Spleen (tissue), 13 donors: ENCODE measurements at places on chromosomes 12 and 14.
A peak's percentile ranks its signal among the peaks of the same experiment; 100 is the strongest.

- no peaks in the 10 kb centered on the region for H3K27me3 ChIP-seq
- H3K27ac ChIP-seq, result peak overlapping the region; percentile 26
- peaks cover 16% of the 10 kb centered on the region for H3K4me1 ChIP-seq
- no peak for DNase-seq
These were observed 39.8 kb downstream of the SAMD4A start for GRCh38 chr14:54606631-54607133.

DNA sequence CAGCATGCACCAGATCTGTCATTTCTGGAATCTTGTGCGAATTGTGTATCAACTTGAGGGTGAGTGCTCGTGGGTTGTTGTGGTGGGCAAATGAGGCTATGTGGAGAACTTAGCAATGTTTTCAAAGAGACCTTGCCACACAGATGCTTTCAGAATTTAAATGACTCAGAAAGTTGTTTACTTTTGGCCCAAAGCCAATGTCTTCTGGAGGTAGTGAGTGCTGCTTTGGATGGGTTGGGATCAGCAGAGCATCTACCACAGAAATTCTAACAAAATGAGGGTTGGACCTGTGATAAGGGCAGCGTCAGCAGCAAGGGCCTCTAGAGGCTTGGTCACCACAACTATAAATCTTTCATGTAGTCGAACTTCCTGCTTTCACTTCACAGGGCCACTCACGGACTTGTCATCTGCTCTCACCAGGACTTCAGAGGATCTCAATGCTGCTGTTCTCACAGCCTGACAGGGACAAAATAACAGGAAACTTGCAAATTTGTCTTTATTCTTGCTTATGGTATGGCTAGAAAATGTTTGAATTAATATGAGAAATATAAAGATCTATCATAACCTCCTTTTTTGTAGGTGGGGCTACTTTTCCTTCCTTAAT, 111.4 kb downstream of the DACT1 start:
- no peak for DNase-seq
- no peaks in the 10 kb centered on the region for H3K27me3 ChIP-seq
- no peaks in the 10 kb centered on the region for H3K4me1 ChIP-seq
- H3K27ac ChIP-seq, result no peak overlapping the region

GRCh38 chr12:100348657-100349454, 8.0 kb upstream of the SLC17A8 start:
- no peaks in the 10 kb centered on the region for H3K4me1 ChIP-seq
- H3K27ac ChIP-seq, result no peak overlapping the region
- no peaks in the 10 kb centered on the region for H3K36me3 ChIP-seq
- H3K27me3 ChIP-seq, result no peaks in the 10 kb centered on the region

- H3K4me1 ChIP-seq, result no peaks in the 10 kb centered on the region
- H3K27me3 ChIP-seq, result no peaks in the 10 kb centered on the region
- H3K4me3 ChIP-seq, result no peak overlapping the region
- no peak for DNase-seq
- H3K27ac ChIP-seq, result no peak overlapping the region
These were observed 202.9 kb upstream of the ATXN7L3B start for GRCh38 chr12:74334780-74335179.

- peak overlapping the region; percentile 58 for H3K27ac ChIP-seq
- H3K4me3 ChIP-seq, result peak overlapping the region; percentile 24
- H3K4me1 ChIP-seq, result peaks cover 88% of the 10 kb centered on the region
- H3K27me3 ChIP-seq, result no peaks in the 10 kb centered on the region
- DNase-seq, result no peak
These were observed 3.1 kb downstream of the MAP3K12 start for GRCh38 chr12:53495903-53496751.

- no peaks in the 10 kb centered on the region for H3K36me3 ChIP-seq
- H3K27ac ChIP-seq, result no peak overlapping the region
- no peak for DNase-seq
- no peaks in the 10 kb centered on the region for H3K27me3 ChIP-seq
- H3K4me1 ChIP-seq, result no peaks in the 10 kb centered on the region
These were observed 333.7 kb downstream of the DAD1 start for GRCh38 chr14:22255017-22255950.

GRCh38 chr12:24360461-24360860, 411.0 kb upstream of the SOX5 start:
- no peak for DNase-seq
- no peaks in the 10 kb centered on the region for H3K4me1 ChIP-seq
- no peaks in the 10 kb centered on the region for H3K27me3 ChIP-seq

DNA sequence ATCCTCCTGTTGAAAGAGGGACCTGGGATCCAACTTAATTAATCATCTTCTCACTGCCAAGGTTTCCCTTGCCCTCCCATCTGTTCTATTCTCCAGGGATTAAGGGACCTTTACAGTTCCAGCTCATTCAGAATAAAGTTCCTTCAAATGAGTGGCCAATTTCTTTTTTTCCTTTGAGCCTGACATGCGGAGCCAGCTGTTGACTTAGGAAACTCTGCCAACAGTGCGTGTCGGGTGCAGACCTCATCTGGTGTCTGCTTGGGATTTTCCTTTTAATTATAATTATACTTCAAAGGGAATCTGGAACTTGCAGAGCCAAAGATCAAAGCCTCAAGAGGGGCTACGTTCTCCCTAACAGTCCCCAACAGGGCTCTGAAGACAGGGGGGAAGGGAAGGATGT, 64.8 kb downstream of the CCDC60 start:
- DNase-seq, result no peak
- no peaks in the 10 kb centered on the region for H3K36me3 ChIP-seq
- no peak overlapping the region for H3K4me3 ChIP-seq
- no peak overlapping the region for H3K27ac ChIP-seq
- no peaks in the 10 kb centered on the region for H3K4me1 ChIP-seq

- H3K36me3 ChIP-seq, result no peaks in the 10 kb centered on the region
These were observed 23.4 kb downstream of the ALDH1L2 start for GRCh38 chr12:105060715-105061378.

GRCh38 chr14:82394916-82395315, 861.3 kb upstream of the SEL1L start:
- no peak overlapping the region for H3K27ac ChIP-seq
- H3K4me1 ChIP-seq, result no peaks in the 10 kb centered on the region
- no peak overlapping the region for H3K4me3 ChIP-seq
- no peak for DNase-seq

GRCh38 chr14:35281341-35281740, 10.8 kb upstream of the PSMA6 start:
- no peak for DNase-seq
- H3K4me3 ChIP-seq, result no peak overlapping the region
- peaks cover 17% of the 10 kb centered on the region for H3K36me3 ChIP-seq
- H3K4me1 ChIP-seq, result peaks cover 27% of the 10 kb centered on the region
- no peak overlapping the region for H3K27ac ChIP-seq

GRCh38 chr12:15404485-15404884, 82.2 kb downstream of the PTPRO start:
- H3K27me3 ChIP-seq, result no peaks in the 10 kb centered on the region
- no peak overlapping the region for H3K4me3 ChIP-seq
- no peak for DNase-seq
- no peaks in the 10 kb centered on the region for H3K4me1 ChIP-seq
- no peaks in the 10 kb centered on the region for H3K36me3 ChIP-seq

DNA sequence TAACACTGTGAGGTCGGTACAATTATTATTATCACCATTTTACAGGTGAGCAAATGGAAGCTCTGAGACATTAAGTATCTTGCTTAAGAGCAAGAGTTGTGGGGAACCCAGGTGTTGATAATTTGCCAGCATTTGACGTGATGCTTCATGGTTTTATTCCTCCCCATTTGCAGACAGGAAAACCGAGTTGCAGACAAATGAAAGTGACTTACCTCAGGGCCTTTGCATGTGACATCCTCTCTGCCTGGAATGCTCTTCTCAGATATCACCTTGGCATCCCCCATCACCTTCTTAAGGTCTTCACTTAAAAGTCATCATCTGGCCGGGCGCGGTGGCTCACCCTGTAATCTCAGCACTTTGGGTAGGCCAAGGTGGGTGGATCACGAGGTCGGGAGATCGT, 21.0 kb upstream of the P2RX7 start:
- H3K27ac ChIP-seq, result no peak overlapping the region
- DNase-seq, result no peak
- H3K4me3 ChIP-seq, result no peak overlapping the region
- H3K36me3 ChIP-seq, result no peaks in the 10 kb centered on the region
- peaks cover 7% of the 10 kb centered on the region for H3K4me1 ChIP-seq

DNA sequence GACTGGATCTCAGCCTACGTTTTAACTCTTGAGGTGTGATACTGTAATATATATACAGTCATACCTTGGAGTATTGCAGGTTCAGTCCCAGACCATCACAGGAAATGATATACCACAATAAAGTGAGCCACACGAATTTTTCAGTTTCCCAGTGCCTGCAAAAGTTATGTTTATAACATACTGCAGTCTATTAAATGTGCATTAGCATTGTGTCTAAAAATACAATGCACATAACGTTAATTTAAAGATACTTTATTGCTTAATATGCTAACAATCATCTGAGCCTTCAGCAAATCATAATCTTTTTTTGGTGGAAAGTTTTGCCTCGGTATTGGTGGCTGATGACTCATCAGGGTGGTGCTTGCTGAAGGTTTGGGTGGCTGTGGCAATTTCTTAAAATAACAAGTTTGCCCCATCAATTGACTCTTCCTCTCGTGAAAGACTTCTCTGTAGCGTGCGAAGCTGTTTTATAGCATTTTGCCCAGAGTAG, 18.9 kb downstream of the PYROXD1 start:
- no peak for DNase-seq
- no peaks in the 10 kb centered on the region for H3K4me1 ChIP-seq
- H3K36me3 ChIP-seq, result peaks cover 53% of the 10 kb centered on the region

DNA sequence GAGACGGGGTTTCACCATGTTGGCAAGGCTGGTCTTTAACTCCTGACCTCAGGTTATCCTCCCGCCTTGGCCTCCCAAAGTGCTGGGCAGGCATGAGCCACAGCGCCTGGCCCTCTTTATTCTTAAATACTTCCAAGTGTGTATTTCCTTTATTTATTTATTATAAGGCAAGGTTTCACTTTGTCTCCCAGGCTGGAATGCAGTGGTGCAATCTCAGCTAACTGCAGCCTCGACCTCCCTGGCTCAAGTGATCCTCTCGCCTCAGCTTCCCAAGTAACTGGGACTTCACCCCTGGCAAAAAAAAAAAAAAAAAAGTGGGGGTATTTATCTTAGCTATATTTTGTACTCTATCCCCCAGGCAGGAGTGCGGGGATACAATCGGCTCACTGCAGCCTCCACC, 6.8 kb downstream of the FAM216A start:
- no peak for DNase-seq
- H3K27me3 ChIP-seq, result no peaks in the 10 kb centered on the region
- H3K27ac ChIP-seq, result no peak overlapping the region
- no peaks in the 10 kb centered on the region for H3K4me1 ChIP-seq

GRCh38 chr12:130572553-130572952, 143.5 kb downstream of the RIMBP2 start:
- no peak for DNase-seq
- H3K27ac ChIP-seq, result no peak overlapping the region
- H3K27me3 ChIP-seq, result no peaks in the 10 kb centered on the region
- no peaks in the 10 kb centered on the region for H3K4me1 ChIP-seq

GRCh38 chr12:75334384-75335030, at the start of gene GLIPR1L1:
GLIPR1L1 (plus strand) TSS chr12:75334670; CDS start chr12:75334729, 59 bp downstream.
- H3K4me3 ChIP-seq, result peak within 1 kb of the TSS; percentile 64
- no peaks in the 10 kb centered on the region for H3K36me3 ChIP-seq
- DNase-seq, result peak; percentile 89
- H3K4me1 ChIP-seq, result peaks cover 19% of the 10 kb centered on the region
- no peaks in the 10 kb centered on the region for H3K27me3 ChIP-seq

- no peaks in the 10 kb centered on the region for H3K36me3 ChIP-seq
- no peaks in the 10 kb centered on the region for H3K27me3 ChIP-seq
- no peaks in the 10 kb centered on the region for H3K4me1 ChIP-seq
- H3K4me3 ChIP-seq, result no peak overlapping the region
- no peak overlapping the region for H3K27ac ChIP-seq
These were observed 148.0 kb downstream of the FUT8 start for GRCh38 chr14:65560340-65561027.

DNA sequence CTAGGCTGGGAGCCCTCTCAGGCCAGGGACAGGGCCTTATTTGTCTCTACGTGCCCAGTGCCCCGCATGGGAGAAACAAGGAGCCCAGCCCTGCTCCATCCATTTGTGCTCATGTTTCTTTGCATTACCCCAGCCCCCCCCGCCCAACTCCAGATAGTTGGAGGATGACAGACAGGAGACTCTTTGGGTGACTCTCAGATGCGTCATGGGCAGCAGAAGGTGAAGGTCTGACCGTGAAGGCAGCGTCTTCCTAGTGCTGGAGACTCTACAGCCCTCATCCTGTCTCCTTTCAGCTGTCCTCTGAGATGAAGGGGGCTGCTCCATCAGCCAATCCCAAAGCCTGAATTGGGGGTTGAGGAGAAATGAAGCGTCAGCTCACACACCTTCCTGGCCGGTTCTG, 283 bp upstream of the PSMB11 start:
- no peaks in the 10 kb centered on the region for H3K27me3 ChIP-seq
- DNase-seq, result no peak
- H3K4me1 ChIP-seq, result no peaks in the 10 kb centered on the region
- H3K27ac ChIP-seq, result no peak overlapping the region

GRCh38 chr12:117000316-117000715, 89.6 kb downstream of the FBXW8 start:
- no peaks in the 10 kb centered on the region for H3K4me1 ChIP-seq

GRCh38 chr14:76716285-76716684, 45.0 kb upstream of the VASH1 start:
- peak overlapping the region; percentile 64 for H3K27ac ChIP-seq
- no peaks in the 10 kb centered on the region for H3K27me3 ChIP-seq
- no peak for DNase-seq
- H3K4me1 ChIP-seq, result peaks cover 60% of the 10 kb centered on the region
- H3K4me3 ChIP-seq, result no peak overlapping the region

GRCh38 chr12:58502841-58503240, 417.5 kb downstream of the LRIG3 start:
- no peaks in the 10 kb centered on the region for H3K27me3 ChIP-seq
- DNase-seq, result no peak
- H3K4me1 ChIP-seq, result no peaks in the 10 kb centered on the region
- no peaks in the 10 kb centered on the region for H3K36me3 ChIP-seq

DNA sequence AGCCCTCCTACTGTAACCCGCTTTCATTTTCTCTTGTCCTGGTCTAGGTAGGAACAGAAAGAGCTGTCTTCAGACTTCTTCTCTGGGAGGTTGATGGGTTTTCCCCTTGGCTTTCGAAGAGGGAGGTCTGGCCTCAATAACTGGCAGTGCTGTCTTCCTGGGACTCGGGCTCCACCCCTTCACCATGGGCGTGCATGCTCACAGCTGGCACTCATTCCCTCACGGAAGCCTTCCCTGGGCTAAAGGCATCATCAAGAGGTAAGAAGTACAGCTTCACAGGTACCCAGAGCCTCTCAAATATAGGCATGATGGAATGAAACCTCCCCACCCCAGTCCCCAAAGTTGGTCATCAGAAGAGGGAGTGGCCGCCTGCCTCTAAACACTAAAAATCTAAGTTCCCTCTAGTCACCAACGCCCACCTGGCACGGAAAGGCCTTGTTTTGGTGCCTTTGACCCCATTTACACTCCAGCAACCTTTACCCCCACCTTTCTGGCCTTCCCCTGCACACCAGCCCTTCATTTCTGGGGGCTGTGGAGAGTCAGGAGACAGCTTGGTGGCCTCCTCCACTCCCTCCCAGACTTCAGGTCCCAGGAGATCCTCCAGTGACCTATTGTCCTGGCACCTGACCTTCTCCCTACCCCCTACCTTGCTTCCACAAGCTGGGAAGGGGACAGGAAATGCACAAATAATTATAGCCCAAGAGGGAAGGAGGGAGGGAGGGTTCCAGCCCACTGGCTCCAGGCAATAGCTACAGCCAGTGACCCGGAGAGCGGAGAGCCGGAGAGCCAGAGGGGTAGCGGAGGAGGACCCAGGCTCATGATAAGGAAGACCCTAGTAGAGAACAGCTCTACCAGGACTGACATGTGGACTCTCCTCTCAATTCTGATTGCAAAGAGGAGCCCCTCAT, 2.8 kb downstream of the RAPGEF3 start:
- no peaks in the 10 kb centered on the region for H3K27me3 ChIP-seq
- peak; percentile 67 for DNase-seq
- H3K36me3 ChIP-seq, result no peaks in the 10 kb centered on the region
- H3K27ac ChIP-seq, result peak overlapping the region; percentile 83
- peak overlapping the region; percentile 16 for H3K4me3 ChIP-seq
- H3K4me1 ChIP-seq, result peaks cover 32% of the 10 kb centered on the region
